Activated CD8-positive, alpha-beta T cell treated with anti-CD3 and anti-CD28 coated beads, Interleukin-2, amount 10 ng/mL, durations not matched to agents 7 days and 5 days (primary cell): ENCODE measurements at places on chromosomes 2 and 18. TPM values are rescaled to one million over a fixed set of nuclear protein-coding genes. Genes with fewer than 3 reads are reported as not detected.

The DSG2 gene
- total RNA-seq: 0.32 TPM

GRCh38 chr18:76686737-76687231, 135.6 kb upstream of the ZNF236 start:
- DNase-seq: peak; percentile 41
- peaks cover 32% of the 10 kb centered on the region for H3K27me3 ChIP-seq
- H3K4me1 ChIP-seq: peaks cover 18% of the 10 kb centered on the region
- H3K4me3 ChIP-seq: no peak overlapping the region
- H3K27ac ChIP-seq: peak overlapping the region; percentile 48

DNA sequence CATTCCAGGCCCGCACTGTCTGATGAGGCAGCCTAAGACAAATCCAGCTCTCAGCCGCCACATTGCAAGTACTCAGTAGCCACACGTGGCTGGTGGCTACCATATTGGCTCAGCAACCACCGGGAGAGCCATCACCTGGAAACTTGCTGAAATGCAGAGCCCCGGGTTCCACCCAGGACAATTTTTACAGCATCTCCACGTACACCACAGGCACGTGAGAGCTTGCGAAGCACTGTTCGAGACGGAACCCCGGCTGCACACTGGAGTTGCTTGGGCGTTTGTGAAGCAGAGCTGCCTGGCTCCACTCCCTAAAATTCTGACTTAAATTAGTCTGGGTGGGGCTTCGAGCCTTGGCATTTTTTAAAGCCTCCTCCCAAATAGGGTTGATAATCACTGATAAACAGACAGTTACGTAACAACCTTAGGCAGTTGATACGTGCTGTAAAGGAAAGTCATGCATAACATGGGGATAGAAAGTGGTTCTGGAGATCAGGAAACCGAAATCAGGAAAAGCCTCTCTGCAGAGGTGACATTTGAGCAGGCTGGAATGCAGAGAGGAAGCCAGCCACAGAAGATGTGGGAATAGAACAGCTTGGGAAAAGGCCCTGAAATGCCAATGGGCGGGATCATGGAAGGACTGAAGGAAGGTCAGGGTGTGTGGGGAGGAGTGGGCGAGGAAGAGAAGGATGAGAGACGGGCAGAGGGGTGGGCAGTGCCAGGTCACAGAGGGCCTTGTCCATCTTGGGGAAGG, 6.2 kb downstream of the ASAP2 start:
- H3K27me3 ChIP-seq: peaks cover 38% of the 10 kb centered on the region
- DNase-seq: no peak
- H3K4me3 ChIP-seq: no peak overlapping the region
- no peak overlapping the region for H3K27ac ChIP-seq

GRCh38 chr2:217085543-217085942, 225.7 kb upstream of the TNP1 start:
- peaks cover 42% of the 10 kb centered on the region for H3K4me1 ChIP-seq
- no peak overlapping the region for H3K4me3 ChIP-seq
- DNase-seq: no peak
